WERI-Rb-1 (cell line): ENCODE measurements at places on chromosomes 2 and 18.
A peak's percentile ranks its signal among the peaks of the same experiment; 100 is the strongest.

- no peak for DNase-seq
These were observed 835.3 kb downstream of the EPHA4 start for GRCh38 chr2:220736778-220737177.

GRCh38 chr18:987325-988186, 82.9 kb downstream of the ADCYAP1 start:
- DNase-seq: no peak

GRCh38 chr2:76082509-76082908, 371.8 kb upstream of the GCFC2 start:
- DNase-seq: no peak

DNA sequence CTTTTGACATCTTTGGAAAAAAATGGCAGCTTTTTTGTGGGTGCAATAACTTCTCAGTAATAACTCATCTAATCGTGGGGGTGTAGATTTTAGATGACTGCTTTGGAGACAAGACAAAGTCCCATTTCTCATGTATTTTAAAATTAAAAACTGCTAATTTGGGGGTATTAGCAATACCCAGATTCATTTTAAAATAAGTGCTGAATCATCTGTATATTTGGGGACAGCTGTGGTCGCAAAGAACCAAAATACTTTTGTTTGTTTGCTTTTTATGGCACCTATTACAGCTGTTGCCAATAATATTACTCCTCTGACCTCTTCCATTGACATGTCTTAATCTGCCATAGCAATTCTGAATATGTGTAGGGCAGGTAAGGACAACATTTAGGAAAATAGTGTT, 45.4 kb downstream of the STAT1 start:
- no peak for DNase-seq

DNA sequence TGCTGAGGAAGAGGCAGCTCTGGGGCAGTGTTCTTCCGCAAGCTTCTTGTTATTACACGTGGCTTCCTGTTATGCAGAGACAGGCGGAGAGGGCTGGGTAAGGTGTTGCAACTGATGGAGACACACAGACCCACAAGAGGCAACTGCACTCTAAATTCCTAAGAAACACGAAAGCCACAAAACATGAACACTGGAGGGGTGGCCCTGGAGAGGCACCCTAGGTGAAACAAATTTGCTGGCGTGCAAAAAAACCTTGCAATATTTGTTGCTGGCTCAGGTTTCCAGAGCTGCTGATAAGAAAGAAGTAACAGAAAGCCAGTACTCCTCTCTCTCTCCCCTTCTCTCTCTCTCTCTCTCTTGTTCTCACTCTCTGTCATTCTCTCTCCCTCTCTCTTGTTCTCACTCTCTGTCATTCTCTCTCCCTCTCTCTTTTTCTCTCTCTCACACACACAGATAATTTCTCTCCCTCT, 31.8 kb downstream of the ARHGAP25 start:
- no peak for DNase-seq

GRCh38 chr18:24846138-24846537, 385.7 kb downstream of the HRH4 start:
- DNase-seq: no peak

GRCh38 chr2:151654085-151654484, 80.2 kb downstream of the NEB start:
- DNase-seq: no peak

- DNase-seq: no peak
These were observed 190.1 kb upstream of the TNP1 start for GRCh38 chr2:217049956-217050355.

- peak; percentile 83 for DNase-seq
These were observed 548 bp downstream of the KANSL3 start for GRCh38 chr2:96637385-96638143.

GRCh38 chr2:237873897-237874551, 14.6 kb downstream of the RAMP1 start:
- DNase-seq: no peak

DNA sequence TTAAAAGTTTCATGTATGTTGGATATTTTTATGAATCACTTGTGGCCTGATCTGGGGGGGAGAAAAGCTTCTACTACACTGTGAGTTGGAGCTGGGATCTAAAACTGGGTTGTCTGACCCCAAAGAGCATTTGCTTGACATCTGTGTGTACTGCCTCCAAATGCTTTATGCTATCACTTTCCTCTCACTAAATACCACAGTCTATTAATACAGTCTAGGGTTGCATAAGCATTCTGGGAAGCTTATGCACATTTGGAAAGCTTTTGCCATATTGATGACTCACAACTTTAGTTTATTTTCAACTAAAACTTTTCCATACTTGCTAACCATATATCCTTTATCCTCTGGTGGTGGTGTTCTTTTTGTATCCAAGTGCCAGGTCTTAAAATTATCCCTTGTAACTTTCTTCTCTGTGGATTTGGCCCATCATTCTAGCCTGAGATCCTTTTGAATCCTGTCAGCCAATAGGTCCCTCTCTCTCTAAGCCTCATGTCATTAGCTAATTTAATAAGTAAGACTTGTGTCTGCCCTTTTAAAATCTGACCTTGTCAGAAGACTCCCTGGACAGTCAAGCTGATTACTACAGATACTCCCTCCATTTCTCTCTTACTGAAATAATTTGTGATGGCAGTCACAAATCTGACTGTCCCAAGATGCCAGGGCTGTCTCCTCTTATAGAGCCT, 72.7 kb downstream of the NXPH2 start:
- DNase-seq: no peak

DNA sequence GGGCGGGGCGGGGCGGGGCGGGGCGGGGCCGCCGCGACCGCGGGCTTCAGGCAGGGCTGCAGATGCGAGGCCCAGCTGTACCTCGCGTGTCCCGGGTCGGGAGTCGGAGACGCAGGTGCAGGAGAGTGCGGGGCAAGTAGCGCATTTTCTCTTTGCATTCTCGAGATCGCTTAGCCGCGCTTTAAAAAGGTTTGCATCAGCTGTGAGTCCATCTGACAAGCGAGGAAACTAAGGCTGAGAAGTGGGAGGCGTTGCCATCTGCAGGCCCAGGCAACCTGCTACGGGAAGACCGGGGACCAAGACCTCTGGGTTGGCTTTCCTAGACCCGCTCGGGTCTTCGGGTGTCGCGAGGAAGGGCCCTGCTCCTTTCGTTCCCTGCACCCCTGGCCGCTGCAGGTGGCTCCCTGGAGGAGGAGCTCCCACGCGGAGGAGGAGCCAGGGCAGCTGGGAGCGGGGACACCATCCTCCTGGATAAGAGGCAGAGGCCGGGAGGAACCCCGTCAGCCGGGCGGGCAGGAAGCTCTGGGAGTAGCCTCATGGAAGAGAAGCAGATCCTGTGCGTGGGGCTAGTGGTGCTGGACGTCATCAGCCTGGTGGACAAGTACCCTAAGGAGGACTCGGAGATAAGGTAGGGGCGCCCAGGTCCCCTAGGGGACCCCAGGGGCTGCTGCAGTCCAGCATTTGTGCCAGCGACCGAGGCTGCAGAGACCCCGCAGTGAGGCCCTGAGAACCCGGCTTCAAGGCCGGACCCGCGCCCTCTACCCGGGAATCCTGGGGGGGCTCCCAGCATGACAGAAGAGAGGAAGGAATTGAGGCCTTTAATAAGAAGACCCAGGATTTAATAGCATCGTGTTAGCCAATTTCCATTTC, at the start of gene KHK:
TSS of gene KHK (plus strand) at position 49 of the 870 bp plus-strand sequence. CDS start at position 537, 488 bp downstream.
- DNase-seq: peak; percentile 85

GRCh38 chr2:107693604-107694003, 133.1 kb upstream of the RGPD4 start:
- DNase-seq: no peak

DNA sequence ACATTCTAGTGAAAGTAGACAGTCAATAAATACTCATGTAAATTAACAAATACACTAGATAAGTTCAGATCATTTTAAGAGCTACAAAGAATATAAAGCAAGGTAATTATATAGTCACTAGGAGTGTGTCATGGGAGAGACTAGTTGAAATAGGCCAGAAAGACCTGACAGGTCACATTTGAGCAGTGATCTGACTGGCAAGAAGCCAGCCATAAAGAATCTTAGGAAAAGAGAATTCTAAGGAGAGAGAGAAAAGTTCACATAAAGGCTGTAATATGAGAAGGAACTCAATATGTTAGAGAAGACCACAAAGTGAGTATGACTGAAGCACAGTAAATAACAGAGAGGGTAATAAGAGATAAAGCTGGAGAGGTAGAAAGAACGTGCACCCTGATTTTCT, 31.2 kb downstream of the VSNL1 start:
- DNase-seq: no peak
